ENCODE measurements at places on chromosomes 5 and 9. TPM values are rescaled to one million over a fixed set of nuclear protein-coding genes. Genes with fewer than 3 reads are reported as not detected.

GRCh38 chr9:477193-477592, 262.5 kb downstream of the DOCK8 start:
- H3K4me1 ChIP-seq = peaks cover 21% of the 10 kb centered on the region
- H3K36me3 ChIP-seq = peaks cover 16% of the 10 kb centered on the region
- no peak for DNase-seq
- H3K27ac ChIP-seq = no peak overlapping the region

DNA sequence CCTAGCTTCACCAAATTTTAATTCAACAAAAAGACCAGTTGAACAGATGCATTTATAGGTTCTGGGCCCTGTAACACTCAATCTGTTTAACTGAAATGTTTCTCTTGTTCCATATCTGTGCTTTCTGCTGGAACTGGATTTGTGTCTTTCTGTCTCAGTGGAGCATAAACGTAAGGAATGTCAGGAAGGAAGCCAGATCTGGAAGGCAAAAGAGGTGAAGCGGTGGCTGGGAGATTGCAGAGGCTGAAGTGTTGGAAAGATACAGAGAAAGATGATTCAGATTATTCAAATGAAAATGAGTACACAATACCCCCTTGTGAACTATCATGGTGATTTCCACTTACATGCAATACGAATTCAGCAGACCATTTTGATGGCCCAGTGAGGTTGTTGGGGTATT, 406.8 kb downstream of the BRINP1 start:
- DNase-seq = no peak
- no peaks in the 10 kb centered on the region for H3K36me3 ChIP-seq
- H3K27ac ChIP-seq = no peak overlapping the region
- H3K4me3 ChIP-seq = no peak overlapping the region
- no peaks in the 10 kb centered on the region for H3K4me1 ChIP-seq
- no peaks in the 10 kb centered on the region for H3K27me3 ChIP-seq

- no peaks in the 10 kb centered on the region for H3K36me3 ChIP-seq
- peak; percentile 32 for DNase-seq
- peak overlapping the region; percentile 98 for H3K27ac ChIP-seq
- peak overlapping the region; percentile 94 for H3K4me3 ChIP-seq
- H3K27me3 ChIP-seq = peaks cover 11% of the 10 kb centered on the region
These were observed 1.2 kb downstream of the CDKN2B-AS1 start for GRCh38 chr9:21995666-21996398.

DNA sequence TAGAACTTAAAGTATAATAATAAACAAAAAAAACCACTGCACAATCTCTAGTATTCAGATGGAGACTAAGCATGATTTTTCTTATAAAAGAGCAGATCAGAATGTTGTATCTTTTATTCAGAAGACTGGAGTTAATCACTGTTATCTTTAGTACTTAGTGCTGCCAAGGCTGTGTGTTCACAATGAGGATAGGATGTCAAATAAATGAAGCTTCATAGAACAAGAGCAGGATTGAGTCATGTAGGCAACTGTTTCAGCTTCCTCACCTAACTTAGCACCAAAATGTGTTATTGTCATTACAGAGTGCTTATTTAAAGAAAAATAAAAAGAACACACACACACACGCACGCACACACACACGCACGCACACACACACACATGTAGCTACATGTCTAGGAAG, 58.1 kb upstream of the CDKN2B start:
- H3K36me3 ChIP-seq = no peaks in the 10 kb centered on the region
- H3K4me1 ChIP-seq = peaks cover 2% of the 10 kb centered on the region
- no peak overlapping the region for H3K4me3 ChIP-seq
- DNase-seq = no peak
- H3K27me3 ChIP-seq = no peaks in the 10 kb centered on the region

DNA sequence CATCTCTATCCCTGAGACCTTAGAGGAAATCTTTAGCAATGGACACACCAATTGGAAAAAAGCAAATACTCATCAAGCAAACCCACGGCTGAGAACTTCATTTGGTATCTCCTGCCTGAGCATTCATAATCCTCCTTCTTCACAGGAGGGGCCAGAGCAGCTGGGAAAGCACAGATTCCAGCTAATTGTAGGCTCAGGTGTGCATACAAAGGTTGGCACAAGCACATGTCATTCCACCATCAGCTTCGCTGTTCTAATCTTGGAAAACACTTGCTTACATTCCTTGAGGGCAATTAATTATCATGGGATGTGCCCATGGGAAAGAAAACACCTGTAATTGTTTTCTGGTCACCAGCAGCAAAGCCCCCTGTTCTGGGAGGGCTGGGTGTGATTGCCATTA, 376.6 kb downstream of the SPOCK1 start:
- no peaks in the 10 kb centered on the region for H3K36me3 ChIP-seq
- H3K27ac ChIP-seq = no peak overlapping the region
- H3K4me1 ChIP-seq = no peaks in the 10 kb centered on the region
- no peaks in the 10 kb centered on the region for H3K27me3 ChIP-seq
- H3K4me3 ChIP-seq = no peak overlapping the region

GRCh38 chr5:112776301-112776856, 38.7 kb downstream of the APC start:
- no peaks in the 10 kb centered on the region for H3K27me3 ChIP-seq
- DNase-seq = no peak
- H3K4me3 ChIP-seq = no peak overlapping the region
- peaks cover 4% of the 10 kb centered on the region for H3K4me1 ChIP-seq
- no peak overlapping the region for H3K27ac ChIP-seq

Gene ECSCR
- total RNA-seq = 0.29 TPM

Gene MLANA
- not detected for total RNA-seq
